ENCODE measurements at places on chromosomes 16 and 17.

DNA sequence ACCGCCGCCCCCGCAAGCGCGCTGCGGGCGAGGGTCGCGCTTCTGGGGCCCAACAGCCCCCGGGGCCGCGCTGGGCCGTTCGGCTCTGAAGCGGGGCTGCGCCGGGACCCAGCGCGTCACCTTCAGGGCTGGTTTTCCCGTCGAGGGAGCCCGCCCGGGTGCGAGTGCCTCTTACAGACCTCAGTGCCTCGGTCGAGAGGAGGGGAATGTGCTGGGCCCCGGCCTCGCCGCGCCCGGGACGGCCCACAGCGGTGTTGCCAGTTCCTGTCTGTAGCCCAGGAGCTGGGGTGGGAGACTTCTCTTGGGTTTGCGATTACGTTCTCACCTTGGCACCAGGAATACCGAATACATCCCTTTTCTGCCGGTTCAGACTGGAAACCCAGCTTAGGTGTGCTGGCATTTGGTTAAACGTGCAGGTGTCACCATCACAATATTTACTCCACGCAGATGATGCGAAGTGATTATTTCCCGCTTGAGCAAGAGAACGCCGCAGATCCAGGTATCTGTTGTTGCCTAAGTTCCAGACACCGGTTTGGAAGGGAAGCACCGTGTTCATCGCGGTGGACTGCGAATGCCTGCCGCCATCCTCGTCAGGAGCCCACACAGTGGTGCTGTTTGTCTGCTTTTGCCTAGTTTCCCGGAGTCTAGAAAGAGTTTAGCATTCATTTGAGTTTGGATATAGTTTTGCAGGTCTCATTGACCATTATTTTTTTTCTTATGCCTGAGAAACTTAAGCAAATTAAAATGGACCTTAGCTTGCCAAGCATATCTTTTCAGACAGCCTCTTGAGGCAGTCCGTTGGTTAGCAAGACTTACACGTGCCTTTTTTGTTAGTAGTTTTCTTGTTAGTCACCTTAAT lies 914 bp downstream of the MAP1LC3B start:
- peak; percentile 63 for DNase-seq

DNA sequence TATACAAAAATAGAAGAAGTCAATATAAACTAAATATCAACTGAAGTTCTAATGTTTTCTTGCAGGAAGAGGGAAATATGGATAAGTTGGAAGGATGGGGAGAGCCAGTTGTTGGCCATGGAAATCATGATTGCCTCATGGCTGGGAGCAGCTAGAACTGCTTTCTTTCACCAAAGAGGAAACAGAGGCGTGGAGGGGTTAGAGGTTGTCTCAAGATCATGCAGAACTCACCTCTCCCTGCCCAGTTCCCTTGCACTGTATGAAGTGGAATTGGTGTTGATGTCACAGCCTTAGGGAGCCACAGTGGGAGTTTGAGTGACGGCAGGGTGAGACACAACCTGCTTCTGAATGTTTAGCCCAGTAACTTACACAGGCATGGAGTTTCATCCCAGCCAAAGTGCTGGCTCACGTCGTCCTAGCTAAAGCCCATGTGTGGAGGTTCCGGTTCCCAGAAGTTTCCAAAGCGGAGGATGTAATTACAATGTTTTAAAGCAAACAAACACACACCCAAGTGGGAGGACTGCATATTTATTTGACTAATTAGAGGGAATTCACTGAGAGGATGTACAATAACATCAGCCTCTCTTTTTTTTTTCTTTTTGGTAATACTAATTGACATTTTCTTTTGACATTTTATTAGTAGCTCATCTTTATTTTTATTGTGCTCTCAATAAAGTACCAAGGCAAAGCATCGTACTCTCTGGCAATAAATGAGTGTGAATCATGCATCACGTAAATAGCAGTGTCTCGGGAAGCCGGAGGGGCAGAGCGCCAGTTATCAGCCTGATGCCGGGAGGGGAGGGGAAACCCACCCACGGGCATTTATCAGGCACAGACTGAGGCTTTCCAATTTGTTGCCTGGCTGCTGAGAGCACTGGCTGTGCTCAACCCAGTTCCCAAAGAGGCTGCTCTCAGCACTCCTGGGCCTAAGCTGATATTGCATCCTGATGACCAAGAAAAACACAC lies 118.7 kb upstream of the CDH5 start:
- DNase-seq = no peak

- DNase-seq = no peak
Observed at GRCh38 chr17:80352991-80353665, 61.8 kb upstream of the ENDOV start.

DNA sequence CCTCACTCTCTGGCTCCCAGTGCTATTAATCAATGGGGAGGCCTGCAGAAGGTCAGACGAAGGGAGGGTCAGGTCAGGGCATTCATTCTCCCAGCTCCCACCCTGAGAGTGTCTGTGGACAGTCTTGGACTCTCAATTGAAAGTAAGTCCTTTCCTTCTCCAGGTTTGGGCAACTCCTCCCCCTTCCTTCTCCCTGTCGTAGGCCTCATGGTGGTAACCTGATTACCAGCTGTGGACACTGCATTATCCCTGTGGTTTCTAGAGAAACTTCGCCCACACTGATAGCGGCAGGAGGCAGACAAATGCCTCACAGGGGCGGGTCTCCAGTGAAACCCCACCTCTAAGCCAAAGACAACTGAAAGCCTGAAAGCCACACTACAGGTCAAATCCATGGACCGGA lies 57.7 kb upstream of the SLC25A19 start:
- peak; percentile 63 for DNase-seq

GRCh38 chr17:59504821-59505220 lies 60.6 kb upstream of the DHX40 start:
- DNase-seq = no peak

DNA sequence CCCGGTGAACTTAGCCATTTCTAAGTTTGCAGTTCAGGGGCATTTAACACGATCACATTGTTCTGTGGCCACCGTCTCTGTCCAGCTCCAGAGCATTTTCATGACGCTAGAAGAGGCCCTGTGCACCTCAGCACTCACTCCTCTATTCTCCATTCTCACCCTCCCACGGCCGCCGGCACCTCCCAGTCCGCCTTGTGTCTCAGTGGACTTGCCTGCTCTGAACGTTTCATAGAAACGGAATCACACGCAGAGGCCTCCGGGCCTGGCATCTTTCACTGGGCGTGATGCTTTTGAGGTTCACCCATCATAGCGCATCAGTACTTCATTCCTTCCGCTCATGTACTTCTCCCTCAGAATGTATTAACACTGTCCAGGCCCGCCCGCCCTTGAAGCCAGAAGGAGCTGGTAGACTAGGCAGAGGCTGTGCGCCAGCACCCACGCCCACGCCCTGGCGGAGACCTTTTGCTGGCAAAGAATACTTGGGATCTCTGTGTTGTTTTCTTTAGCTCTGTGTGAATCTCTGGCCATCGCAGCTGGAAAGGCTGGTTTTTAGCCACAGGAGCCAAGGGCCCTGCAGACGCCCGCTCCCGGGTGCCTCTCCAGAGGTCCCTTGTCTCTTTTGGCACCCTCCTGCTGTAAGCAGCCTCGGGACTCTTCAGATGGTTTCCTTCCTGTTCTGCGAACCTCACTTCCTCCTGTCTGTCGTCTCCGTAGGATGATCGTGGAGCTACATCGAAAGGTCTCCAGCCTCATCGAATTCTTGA lies 23.4 kb upstream of the JPT2 start:
- no peak for DNase-seq

DNA sequence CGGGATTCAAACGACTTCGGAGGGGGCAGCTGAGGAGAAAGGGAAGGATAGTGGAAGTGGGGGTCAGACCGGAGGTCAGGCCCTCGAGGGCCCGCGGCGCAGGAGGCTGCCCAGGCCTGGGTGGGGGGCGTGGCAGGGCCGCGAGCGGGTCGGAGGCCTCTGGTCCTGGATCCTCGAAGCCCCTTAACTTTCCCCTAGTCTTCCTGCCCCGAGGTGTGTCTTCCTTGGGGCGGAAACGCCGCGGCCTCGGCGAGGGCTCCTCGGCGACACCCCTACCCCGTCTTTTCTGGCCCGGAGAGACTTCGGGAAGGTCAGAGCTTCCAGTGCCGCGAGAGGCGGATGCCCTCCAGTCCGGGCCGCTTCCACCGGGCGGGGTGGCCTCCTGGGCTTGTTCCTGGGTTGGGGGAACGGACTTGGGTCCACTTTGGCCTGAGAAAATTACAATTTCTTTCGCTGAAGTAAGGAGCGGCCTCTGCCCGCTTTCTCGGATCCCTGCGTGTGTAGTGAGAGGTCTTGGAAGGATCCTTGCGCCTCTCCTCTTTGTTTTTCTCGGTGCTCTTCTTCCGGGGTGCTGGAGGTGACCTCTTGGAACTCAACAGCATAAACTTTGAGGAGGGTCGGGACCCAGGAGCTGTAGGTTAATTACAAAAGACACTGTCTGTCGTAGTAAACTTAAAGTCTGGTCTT lies 491 bp downstream of the IST1 start:
- DNase-seq = peak; percentile 48

DNA sequence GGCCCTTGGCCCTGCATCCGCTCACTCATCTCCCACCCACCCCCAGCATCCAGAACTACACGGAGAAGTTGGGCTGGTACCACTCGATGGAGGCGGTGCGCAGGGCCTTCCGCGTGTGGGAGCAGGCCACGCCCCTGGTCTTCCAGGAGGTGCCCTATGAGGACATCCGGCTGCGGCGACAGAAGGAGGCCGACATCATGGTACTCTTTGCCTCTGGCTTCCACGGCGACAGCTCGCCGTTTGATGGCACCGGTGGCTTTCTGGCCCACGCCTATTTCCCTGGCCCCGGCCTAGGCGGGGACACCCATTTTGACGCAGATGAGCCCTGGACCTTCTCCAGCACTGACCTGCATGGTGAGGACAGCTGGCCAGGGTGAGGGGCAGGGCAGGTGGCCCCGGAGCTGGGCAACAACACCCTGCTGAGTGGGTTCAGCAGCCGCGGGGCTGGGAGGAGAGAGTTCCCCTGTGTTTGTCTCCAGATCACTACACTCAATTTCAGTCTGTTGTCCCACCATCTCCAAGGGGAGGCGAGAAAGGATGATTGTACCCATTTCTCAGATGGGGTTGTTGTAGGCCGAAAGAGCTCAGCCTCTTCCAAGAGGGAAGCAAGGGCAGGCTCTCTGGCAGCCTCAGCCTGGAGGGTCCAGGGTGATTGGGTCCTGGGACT lies 14.4 kb downstream of the MMP15 start:
- no peak for DNase-seq

GRCh38 chr17:50272711-50273653 lies 1.3 kb upstream of the TMEM92 start:
- peak; percentile 65 for DNase-seq

GRCh38 chr16:30902029-30902972 lies 5.9 kb downstream of the CTF1 start:
- DNase-seq = peak; percentile 69

DNA sequence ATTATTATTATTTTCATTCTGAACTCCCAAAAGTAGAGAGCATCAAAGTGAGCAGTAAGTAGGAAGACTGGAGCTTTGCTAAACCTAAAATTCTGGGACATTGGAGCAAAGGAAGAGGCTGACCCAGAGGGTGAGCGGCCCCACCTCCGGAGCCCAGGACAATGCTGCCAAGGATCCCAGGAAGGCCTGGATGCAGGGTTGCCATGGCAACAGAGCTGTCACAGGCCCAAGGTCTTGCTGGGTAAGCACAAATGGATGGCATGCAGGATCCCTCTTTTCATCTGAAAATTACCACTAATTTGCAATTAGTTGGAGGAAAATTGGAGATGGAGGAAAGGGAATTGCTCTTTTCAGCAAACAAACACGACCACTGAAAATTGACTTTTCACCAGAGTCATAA lies 457.9 kb upstream of the CDH5 start:
- DNase-seq = no peak

- DNase-seq = no peak
Observed at GRCh38 chr16:23917621-23918020, 81.8 kb downstream of the PRKCB start.

GRCh38 chr17:34242587-34243363 lies 12.3 kb upstream of the CCL2 start:
- no peak for DNase-seq

DNA sequence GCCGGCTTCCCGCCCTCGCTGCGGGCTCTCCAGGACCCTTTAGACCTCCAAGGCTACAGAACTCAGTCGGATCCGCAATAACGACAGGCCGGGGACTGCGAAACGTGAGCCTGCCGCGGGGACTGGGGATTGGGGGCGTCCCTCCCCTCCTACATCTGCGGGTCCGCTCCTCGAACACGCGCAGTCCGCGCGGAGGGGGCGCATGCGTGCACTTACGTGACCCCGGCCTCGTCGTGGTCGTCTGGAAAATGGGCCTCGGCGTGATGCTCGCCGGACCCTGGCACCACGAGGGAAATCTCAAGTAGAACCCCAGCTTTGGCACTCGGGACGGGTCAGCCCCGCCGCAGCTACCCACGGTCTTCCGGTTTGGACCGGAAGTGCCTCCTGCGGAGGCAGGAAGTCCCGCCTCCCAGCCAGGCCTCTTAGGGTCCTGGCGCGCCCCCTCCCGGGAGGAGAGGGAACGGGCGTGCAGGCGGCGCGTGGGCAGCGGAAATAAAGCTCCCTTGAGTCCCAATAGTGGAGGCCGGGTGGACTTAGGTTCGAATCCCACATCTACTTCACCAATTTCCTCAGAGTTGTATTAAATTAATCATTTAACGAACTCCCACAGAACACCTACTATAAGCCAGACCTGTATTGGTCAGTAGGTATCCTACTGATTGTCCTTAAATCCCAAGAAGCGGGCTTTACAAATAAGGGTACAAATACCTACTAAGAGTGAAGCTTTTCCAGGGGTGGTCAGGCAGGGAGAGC lies at the start of gene TAF1C:
TAF1C (minus strand) TSS at position 373 of the 753 bp plus-strand sequence. CDS start 2,069 bp downstream, outside the sequence.
- peak; percentile 92 for DNase-seq

DNA sequence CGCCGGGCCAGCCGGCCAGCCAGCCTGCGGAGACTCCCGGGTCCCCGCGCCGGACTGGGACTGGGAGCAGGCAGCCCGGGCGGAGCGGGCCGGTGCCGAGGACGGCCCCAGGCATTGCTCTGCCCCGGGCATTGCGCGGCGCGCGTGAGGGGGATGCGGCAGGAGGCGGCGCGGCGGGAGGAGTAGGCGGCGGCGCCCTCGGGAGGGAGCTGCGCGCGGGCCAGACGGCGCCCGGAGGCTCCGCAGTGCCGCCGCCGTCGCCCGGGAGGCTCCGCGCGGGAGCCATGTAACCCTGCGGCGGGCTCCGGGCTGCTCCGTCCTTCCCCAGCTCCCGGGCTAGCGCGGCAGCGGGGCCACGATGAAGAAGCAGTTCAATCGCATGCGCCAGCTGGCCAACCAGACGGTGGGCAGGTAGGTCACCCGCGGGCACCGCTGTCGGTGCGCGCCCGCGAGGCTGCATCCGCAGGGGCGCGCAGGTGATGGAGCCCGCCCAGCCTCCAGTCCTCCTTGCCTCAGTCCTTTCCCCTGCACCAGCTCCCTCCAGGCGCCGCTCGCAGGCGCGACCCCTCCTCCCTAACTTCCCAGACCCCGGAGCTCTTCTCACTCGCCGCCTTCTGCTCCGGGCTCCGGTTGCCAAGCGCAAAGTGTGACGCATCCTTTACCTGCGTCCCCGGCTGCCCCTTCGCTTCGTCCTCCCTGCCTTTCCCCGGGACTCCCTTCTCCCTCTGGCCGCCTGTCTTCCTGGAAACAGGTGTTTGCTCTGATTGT lies at the start of gene ARHGAP44:
ARHGAP44 (plus strand) TSS at position 18 of the 768 bp plus-strand sequence; CDS start at position 359, 341 bp downstream.
- peak; percentile 23 for DNase-seq

DNA sequence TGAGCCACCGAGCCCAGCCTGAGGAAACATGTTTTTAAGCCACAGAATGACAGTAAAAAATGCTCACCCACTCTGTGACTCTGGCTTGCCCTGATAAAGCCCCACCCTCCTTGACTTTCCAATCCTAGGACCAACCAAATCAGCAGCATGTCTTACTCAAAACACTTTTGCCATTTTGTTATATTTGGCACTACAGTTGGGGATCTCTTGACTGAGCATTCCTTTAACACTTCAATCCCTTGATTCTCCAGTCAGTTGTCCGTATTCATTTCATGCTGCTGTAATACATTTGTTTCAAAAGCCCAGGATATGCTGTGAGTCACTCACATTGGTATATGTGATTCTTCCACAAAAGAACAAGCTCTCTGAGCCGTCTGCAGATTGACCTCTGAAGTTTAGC lies 8.2 kb downstream of the MYH3 start:
- no peak for DNase-seq

Measured in stimulated activated CD4-positive, alpha-beta T cell treated with anti-CD3 and anti-CD28 coated beads, Interleukin-15, amount 100 ng/mL, for 24 hours (primary cell).